ENCODE measurements at places on chromosomes 7 and 10.

- DNase-seq, result no peak
Measured at GRCh38 chr7:3013975-3014792, 29.5 kb downstream of the CARD11 start.

DNA sequence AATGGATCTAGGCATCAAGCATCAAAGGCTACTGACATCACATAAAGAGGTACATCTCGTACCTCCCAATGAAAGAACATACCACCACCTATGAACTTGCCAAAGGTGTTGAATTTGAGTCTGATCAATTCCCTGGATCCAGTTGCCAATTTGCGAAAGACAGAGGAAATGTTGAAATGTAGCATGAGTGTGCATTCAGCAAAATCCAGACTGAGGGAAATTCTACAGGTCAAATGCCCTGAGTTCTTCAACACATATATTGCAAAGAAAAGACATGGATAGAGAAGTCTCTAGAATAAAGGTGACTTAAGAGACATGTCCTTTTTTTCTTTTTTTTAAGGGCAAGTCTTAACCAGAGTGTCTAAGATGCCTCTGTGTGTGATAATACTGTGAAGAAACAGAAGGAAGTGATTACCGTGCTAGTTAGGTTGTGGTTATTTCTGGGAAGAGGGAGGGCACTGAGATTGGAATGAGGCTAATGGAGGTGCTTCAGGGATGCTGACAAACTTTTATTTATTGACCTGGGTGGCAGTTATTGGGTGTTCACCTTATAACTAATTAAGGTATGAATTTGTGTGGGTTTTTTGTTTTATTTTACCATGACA lies 128.7 kb downstream of the SAMD9 start:
- no peak for DNase-seq

GRCh38 chr10:22669163-22669711 lies 45.1 kb downstream of the PIP4K2A start:
- DNase-seq, result no peak

GRCh38 chr10:62511656-62512055 lies 137.5 kb downstream of the ZNF365 start:
- no peak for DNase-seq

DNA sequence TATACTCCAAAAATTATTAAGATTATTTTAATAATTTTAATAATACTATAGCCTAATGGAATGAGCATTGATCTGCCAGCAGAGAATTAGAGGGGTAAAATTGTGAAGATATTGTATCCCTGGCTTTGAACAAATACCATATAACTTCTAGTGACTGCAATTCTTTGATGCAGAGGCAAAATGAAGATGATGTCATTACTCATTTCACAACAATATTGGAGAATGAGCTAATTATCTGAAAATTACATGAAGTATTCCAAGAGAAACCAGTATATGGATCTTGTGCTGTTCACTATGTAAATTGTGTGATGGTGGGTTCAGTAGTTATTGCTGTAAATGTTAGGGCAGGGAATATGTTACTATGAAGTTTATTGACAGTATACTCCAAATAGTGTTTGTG lies 80.2 kb downstream of the CFTR start:
- DNase-seq, result no peak

DNA sequence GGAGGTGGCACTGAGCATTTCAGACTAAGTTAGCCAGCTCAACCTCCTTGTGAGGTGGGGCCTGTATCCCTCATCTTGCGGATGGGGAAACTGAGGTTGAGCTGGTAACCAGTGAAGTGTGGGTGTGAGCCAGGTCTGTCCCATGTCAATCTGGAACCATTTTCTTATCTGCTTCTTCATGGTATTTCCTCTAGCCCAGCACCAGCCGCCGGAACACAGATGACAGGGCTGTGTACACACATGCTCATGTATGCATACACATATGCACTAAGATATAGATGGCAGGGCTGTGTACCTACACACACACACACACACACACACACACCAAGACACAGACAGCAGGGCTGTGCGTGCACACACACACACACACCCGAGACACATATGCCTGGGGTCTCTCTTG lies 18.5 kb downstream of the RAMP3 start:
- DNase-seq, result no peak

DNA sequence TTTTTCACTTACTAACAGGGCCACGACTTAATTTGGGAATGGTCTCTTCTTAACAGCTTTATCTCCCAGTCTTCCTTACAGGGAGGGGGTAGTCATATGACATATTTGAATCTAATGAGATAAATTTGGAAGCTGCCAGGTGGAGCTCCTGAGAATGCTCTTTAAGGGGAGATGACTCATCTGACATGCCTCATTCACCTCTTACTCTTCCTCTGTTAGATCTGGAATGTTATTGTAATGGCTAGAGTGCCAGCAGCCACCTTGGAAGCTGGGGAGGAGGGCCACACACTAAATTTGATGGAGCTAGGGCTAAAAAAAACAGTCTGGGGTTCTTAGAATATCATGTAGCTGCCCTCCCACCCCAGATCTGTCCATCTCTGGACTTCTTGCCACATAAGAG lies 22.7 kb downstream of the HECW1 start:
- DNase-seq, result no peak

DNA sequence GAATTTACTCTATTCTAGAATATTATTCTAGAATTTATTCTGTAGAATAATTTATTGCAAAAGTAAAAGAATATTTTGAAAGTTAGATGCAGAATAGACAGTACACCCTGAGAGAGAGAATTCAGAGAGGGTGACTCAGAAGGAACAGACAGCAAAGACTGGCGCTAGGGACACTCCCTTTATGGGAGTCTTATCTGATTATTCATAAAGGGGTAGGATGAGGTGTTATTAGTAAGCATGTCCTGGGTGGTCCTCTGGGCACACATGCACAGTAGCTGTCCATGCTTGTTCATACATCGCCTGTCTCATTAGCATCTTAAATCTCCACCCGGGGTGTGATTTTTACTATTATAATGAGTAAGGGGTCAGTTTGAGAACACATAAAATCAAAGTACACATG lies 100.1 kb downstream of the XPNPEP1 start:
- DNase-seq, result no peak

DNA sequence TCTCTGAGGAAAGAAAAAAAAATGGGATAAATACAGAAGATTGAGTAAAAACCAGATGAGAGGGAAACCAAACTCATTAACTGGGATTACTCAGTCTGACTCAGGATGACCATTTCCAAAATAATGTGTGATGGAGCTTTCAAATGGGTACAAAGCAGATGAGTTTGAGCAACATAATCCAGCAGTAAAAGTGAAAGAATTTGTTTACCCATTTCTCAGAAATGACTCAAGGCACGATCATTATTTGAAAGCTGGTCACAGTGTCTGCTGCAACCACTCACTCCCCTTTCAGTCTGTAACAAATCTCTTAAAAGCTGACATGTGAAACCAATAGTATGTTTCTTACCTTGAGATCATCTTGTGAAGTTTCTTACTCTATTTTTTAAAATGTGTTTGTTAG lies 104.7 kb upstream of the KLF14 start:
- DNase-seq, result no peak
